Bronchial epithelial cell (primary cell): ENCODE measurements at places on chromosomes 3 and 15.

- no peak for DNase-seq
Observed at GRCh38 chr15:37014137-37014536, 86.2 kb downstream of the MEIS2 start.

DNA sequence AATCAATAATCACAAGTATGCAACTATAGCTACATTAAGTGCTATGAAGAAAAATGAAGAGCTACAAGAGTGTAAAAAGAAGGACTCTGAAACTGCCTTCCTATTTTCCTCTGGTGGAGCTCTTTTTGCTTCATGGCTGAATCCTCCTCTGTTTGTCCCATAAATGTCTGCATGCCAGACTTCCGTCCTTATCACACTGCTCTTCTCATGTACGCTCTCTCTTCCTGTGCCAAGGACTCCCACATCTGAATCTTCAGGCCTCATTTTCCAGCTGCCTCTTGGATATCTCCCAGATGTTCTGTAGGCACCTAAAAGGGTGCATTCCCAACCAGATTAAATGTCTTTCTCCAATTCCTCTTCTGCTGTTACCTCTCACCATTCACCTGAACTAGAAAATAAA lies 123.7 kb downstream of the MECOM start:
- no peak for DNase-seq

GRCh38 chr15:29278436-29279105 lies 8.9 kb upstream of the NSMCE3 start:
- DNase-seq = peak; percentile 86

DNA sequence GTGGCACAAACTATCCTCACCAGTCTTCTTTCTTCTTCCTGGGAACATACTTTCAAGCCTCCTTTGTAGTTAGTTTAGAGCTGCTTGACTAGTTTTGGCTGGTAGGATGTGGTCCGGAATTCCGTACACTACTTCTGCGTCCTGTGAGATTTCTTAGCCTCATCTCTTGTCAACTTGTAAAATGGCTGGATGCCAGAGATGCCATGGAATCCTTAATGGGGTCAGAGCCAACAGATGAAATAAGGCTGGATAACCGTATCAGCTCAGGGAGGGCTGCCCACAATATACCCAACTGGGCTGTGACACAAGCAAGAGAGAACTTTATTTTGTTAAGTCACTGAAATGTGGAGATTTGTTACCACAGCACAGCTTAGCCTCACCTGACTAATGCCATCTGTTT lies 466.9 kb upstream of the MDFIC2 start:
- DNase-seq = no peak

GRCh38 chr15:69852482-69852881 lies 245.2 kb downstream of the TLE3 start:
- no peak for DNase-seq

- peak; percentile 50 for DNase-seq
Observed at GRCh38 chr15:73781038-73781925, 28.1 kb upstream of the INSYN1 start.

DNA sequence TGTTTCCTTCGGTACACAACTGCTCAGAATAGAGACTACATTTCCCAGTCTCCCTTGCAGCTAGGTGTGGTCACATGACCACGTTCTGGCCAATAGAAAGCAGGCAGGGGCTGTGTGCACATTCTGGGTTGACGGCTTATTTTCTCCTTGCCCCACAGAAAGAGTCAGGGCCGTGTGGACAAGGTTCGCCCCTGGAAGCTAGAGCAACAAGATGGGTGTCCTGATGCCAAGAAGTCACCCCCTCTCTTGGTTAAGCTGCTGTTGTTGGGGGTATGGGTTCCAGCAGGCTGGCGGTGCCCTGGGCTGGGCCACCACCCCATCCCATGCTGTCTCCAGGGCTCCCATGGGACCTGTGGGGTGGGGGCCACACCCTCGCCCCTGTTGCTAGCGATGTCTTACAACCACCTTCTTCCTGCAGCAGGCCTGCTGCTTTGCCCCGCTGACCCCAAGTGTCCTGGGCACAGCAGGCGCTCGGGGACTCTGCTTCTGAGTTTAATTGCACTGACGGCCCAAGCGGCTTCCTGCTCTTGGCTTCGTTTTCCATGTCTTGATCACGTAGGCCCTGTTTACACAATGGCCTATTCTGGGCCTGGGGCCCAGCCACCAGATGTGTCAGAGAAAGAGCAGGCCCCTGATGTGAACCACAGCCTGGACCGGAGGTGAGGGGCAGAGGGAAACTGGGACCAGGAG lies 24.9 kb downstream of the ABTB1 start:
- peak; percentile 59 for DNase-seq

DNA sequence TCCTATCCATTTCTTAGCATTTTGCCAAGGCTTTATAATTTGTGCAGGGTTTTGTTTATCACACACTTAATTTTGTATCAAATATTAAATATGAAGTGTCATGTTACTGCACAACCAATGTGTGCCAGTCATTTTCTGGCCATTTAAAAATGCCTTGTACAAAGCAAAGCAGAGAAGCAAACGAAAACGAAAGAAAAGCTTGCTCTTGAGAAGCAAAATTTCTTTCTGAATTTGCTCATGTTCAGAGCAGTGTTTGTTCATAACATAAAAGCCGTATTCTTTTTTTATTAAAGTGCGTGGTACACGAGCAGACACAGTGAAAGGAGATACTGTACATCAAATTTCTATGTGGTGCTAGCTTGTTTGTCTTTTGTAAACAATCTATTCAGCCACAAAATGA lies 792.6 kb downstream of the NAALADL2 start:
- no peak for DNase-seq

DNA sequence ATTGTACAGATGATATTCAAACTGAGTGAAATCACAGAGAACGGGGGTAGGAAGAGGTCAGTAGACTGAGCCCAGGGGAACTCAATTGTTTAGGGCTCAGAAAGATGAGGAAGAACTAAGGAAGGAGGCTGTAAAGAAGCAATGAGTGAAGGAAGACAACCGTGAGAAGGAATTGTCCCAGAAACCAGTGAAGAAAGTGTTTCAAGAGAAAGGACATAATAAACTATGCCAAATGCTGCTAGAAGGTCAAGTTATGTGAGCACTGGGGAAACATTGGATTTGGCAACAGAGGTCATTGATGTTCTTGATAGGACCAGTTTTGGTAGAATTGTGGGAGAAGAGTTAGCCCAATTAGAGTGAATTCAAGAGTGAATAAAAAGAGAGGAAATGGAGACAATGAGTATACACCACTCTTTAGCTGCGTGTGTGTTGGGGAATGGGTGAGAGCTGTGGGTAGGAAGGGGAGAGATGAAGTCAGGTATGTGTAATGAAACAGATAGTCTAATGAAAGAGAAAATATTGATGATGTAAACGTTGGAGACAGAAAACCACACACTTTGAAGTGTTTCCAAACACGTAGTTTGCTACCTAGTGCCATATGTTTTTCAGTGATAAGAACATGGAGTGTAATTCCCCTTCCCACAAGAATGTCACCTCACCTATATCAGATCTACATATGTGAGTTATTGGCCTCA lies 42.5 kb upstream of the MME start:
- no peak for DNase-seq

DNA sequence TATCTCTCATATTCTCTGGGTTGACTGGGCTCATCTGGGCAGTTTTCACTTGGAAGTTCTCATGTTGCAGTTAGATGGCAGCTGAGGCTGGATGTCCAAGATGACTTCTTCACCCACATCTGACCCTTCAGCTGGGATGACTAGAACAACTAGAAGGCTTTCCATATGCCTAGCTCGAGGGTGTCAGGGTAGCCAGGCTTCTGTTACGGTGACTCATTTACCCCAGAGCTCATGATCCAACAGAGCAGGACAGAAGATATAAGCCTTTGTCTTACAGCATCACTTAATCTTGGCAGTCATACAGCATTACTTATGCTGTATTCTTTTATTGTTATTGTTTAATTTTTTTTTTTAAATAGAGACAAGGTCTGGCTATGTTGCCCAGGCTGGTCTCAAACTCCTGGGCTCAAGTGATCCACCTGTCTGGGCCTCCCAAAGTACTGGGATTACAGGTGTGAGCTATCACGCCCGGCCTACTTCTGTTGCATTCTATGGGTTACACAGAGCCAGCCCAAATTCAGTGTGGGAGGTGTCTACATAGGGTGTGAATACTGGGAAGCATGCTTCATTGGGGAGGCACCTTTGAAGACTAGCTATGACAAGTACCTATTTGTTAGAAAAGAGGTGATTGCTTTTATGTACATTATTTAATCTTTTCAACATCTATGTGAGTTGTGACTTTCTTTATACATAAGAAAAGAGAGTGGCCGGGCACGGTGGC lies 10.7 kb downstream of the HMCES start:
- DNase-seq = peak; percentile 32

DNA sequence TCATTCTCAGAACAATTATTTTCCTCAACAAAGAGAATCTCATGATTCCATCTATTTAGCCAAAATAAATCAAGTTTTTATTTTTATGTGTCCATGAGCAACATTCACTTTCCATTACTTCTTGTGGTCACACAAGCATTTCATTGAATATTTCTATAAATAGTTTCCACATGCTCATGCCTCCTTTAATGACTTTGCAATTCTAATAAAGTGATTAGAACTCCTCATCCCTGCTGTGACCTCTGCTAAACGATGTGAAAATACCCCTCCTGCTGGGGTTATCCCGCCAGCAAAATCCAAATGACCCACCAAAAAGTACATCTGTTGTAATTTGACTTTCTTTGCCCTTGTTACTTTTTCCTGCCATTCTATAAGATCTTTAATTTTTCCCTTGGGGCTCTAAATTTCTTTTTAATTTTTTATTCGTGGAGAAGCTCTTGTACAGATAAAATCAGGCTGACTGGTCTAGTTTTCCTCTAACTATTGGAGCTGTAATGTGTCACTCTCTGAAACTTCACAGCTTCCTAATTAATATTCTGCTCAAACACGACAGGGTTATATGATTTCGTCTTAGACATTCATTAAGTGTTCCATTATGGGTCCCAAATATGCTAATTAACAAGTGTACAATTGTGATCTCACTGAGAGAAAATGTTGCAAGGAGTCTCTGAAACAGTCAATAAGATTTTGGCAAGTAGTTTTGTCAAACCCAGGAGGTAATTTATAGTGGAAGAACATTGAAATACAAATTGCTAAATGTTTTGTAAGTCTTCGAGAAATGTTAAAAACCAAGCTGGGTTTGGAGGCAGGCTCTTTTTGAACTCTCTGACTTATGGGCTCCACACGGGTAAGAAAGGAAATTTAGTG lies 533.1 kb upstream of the NAALADL2 start:
- no peak for DNase-seq

GRCh38 chr3:157147099-157147803 lies 12.7 kb downstream of the CCNL1 start:
- no peak for DNase-seq

DNA sequence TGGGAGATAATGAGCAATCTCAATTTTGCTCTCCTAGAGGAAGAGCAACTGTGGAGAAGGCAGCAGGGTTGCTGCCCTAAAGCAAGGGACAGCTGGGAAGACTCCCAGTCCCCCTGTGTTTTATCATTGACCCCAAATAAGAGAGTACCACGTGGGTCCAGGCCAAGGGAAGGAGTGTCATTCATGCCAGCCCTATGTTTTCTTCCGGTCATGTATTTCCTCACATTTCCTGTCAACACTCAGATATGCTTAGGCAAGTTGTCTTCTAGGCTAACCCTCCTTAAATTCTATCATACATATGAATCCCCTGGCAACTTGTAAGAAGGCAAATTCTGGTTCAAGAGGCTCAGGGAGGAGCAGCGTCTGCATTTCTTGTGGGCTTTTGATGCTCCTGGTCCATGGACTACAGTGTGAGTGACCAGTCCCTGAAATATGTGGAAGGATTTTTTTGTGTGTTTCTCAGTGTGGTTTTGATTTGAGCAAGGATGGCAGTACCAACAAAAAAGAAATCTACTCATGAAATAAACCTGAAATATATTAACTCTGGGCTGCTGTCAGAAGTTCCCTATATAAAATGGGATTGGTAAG lies 31.9 kb upstream of the RPP14 start:
- no peak for DNase-seq

- no peak for DNase-seq
Observed at GRCh38 chr15:51318382-51319150, 19.8 kb downstream of the CYP19A1 start.

- DNase-seq = no peak
Observed at GRCh38 chr3:157442729-157443128, 6.1 kb downstream of the PTX3 start.

DNA sequence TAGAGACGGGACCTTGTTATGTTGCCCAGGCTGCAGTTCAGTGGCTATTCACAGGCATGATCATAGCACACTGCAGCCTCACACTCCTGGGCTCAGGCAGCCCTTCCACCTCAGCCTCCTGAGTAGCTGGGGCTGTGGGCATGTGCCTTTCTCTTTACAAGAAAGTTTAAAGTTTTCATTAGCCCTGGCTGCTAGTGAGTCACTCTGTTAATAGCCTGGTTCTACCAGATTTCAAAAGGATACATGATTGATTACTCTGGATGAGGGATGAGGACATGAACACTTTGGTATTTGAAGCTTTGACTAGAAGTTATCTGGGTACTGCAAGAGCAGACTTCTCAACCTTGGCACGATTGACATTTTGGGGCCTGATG lies 95.1 kb downstream of the DHX36 start:
- DNase-seq = no peak

DNA sequence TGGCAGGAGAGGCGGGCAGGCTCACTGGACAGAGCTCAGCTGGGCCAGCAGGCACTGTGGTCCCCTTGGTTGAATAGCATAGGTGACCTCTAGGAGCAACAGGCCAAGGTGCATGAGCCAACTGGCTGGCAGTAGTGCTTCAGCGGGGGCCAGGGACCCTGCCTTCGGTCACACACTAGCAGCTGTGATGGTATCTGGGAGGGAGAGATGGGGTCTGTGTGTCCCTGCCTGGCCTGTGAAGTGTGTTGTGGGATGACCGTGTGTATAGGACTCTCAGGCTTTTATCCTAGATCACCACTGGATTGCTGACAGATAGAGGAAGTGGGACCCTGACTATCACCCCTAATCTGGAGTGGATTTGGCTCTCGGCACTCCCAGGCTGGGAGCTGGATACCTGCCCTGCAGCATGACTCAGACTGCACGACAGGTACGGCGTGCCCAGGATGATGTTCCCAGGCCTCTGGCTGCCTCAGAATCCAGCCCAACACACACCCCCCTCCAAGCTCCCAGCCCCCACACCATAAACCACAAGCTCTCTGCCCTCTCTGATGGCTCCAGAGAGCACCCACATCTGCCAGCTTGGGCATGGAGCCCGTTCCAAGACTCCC lies 7.8 kb downstream of the RPS17 start:
- DNase-seq = peak; percentile 31

GRCh38 chr15:31366169-31366734 lies 39.6 kb downstream of the KLF13 start:
- no peak for DNase-seq

- DNase-seq = no peak
Observed at GRCh38 chr3:36790765-36791164, 26.4 kb upstream of the DCLK3 start.

DNA sequence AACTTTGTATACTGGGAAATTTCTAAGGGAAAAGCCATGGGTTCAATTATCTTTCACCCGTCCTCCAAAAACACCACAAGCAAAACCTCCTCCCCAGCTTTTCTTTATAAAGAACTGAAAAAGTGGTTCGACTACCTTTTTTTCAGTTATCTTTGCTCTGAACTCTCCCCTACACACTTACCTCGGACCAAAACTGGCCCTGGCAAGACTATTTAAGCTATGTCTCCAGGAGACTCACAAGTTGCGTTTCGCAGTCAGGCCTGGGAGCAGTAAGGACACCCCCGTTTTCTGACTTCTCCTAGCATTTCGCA lies 645 bp downstream of the COPS2 start:
- no peak for DNase-seq

GRCh38 chr3:30962084-30962483 lies 67.6 kb upstream of the GADL1 start:
- DNase-seq = no peak
